PC-9 (cell line): ENCODE measurements at places on chromosomes 5 and 9. TPM values are rescaled to one million over a fixed set of nuclear protein-coding genes. Genes with fewer than 3 reads are reported as not detected.

SNCAIP gene
- total RNA-seq: not detected in 2 replicates

ACOT12 gene
- total RNA-seq: not detected in 2 replicates

FBP2 gene
- total RNA-seq: not detected in 2 replicates

LHX2 gene
- total RNA-seq: 0.90 and 1.4 TPM in 2 replicates

SLC22A4 gene
- 4.2 and 4.9 TPM in 2 replicates for total RNA-seq

CDC20B gene
- not detected in 2 replicates for total RNA-seq

TAS2R1 gene
- total RNA-seq: not detected in 2 replicates

SYK gene
- total RNA-seq: 23.3 and 32.1 TPM in 2 replicates

PCDHA8 gene
- not detected in 2 replicates for total RNA-seq

KYAT1 gene
- total RNA-seq: 26.1 and 27.6 TPM in 2 replicates

KIF24 gene
- 4.5 and 6.9 TPM in 2 replicates for total RNA-seq

TOR1A gene
- 33.8 and 43.5 TPM in 2 replicates for total RNA-seq

ARL14EPL gene
- 0.37 TPM in 1 of 2 replicates, not detected in the other for total RNA-seq

ARRDC1 gene
- 116 and 127 TPM in 2 replicates for total RNA-seq

ADAMTS6 gene
- 1.4 and 2.1 TPM in 2 replicates for total RNA-seq

ROPN1L gene
- total RNA-seq: 7.1 and 10.3 TPM in 2 replicates

ANXA1 gene
- total RNA-seq: 653 and 753 TPM in 2 replicates

HSPB3 gene
- not detected in 2 replicates for total RNA-seq

GARNL3 gene
- total RNA-seq: 10.8 and 18.1 TPM in 2 replicates

PCDHA11 gene
- not detected in 2 replicates for total RNA-seq

STK32A gene
- not detected in 2 replicates for total RNA-seq

MCC gene
- 2.5 TPM in 2 replicates for total RNA-seq

IL6ST gene
- 52.2 and 60.2 TPM in 2 replicates for total RNA-seq

GPR150 gene
- 0.17 TPM in 1 of 2 replicates, not detected in the other for total RNA-seq

ANKS6 gene
- 74.7 and 87.7 TPM in 2 replicates for total RNA-seq

SLC2A6 gene
- total RNA-seq: 6.1 and 13.1 TPM in 2 replicates

ATP10B gene
- total RNA-seq: not detected in 2 replicates

STPG3 gene
- 0.45 and 0.46 TPM in 2 replicates for total RNA-seq

PCDHB16 gene
- not detected in 2 replicates for total RNA-seq

FRMD3 gene
- 1.4 and 1.9 TPM in 2 replicates for total RNA-seq

PKN3 gene
- 5.5 and 9.1 TPM in 2 replicates for total RNA-seq

SIT1 gene
- not detected in 2 replicates for total RNA-seq

ITGA2 gene
- 24.7 and 35.8 TPM in 2 replicates for total RNA-seq

CDX1 gene
- not detected in 2 replicates for total RNA-seq

PCDHA9 gene
- total RNA-seq: not detected in 2 replicates

DPYSL3 gene
- total RNA-seq: 0.40 and 1.3 TPM in 2 replicates
